ENCODE measurements at places on chromosomes 7 and 10.

DNA sequence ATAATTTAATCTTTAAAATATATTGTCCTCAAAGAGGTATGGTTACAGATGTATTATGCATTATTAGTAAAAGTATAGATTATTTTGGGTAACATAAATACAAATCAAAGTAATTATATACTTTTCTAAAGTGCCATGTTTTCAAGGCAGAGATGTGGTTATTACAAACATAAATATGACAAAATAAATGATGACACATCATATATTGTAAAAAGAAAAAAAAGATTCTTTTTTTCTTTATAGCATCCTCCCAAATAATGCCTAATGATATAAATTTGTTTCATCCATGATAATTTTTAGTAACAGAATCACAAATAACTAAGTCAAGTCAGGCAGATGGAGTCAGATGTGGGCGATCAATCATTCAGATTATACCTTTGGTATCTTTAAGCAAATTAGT, 29.3 kb downstream of the SEMA3C start:
- no peak for DNase-seq

DNA sequence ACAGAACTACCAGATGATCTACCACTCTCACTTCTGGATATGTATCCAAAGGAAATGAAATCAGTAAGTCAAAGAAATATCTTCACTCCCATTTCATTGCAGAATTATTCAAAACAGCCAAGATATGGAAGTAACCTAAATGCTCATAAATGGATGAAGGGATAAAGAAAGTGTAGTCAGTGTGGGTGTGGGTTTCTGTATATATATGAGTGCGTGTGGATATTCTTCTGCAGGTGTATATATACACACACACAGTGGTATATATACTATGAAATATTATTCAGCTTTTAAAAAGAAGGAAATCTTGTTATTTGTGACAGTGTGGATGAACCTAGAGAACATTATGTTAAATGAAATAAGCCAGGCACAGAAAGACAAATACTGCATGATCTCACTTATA, 48.7 kb downstream of the IMMP2L start:
- no peak for DNase-seq

- peak; percentile 9 for DNase-seq
Measured at GRCh38 chr10:7819121-7819460, 786 bp downstream of the TAF3 start.

DNA sequence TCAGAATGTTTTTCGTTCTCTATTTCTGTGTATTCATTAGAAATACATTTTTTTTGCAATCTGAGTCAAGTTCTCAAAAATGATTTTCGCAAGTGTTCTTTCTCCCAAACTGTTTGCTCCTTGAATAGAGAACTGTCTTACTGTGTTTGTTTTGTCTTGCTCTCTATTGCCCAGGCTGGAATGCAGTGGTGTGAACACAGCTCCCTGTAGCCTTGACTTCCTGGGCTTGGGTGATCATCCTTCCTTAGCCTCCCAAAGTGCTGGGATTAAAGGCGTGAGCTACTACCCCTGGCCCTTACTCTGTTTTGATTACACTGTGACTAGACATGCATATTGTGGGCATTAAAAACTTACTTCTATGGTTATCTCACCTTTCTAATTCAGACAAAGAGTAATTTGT, 56.7 kb downstream of the LUC7L2 start:
- no peak for DNase-seq

GRCh38 chr7:42144604-42145003, 92.4 kb downstream of the GLI3 start:
- DNase-seq, result no peak

GRCh38 chr10:20841419-20841818, 55.7 kb downstream of the NEBL start:
- DNase-seq, result no peak

- no peak for DNase-seq
Measured at GRCh38 chr10:96124230-96125141, 5.6 kb upstream of the ZNF518A start.

DNA sequence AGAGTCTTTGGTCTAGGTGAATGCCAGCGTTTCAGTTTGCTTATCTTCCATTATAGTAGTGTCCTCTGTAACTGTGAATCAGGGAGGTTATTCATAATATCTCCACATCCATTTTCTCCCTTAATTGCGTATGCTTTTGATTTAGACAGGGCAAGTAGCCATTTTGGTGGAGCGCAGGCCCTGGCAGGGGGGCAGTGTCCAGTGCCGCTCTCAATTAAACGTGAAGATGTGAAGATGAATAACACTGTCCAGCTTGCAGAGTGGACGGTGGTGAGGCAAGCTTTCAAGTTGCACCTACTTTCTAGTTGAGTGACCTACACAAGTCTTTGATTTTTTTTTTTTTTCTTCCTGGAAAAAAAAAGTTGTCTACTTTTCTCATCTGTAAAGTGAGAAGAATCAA, 4.5 kb downstream of the TSPAN14 start:
- DNase-seq, result no peak

DNA sequence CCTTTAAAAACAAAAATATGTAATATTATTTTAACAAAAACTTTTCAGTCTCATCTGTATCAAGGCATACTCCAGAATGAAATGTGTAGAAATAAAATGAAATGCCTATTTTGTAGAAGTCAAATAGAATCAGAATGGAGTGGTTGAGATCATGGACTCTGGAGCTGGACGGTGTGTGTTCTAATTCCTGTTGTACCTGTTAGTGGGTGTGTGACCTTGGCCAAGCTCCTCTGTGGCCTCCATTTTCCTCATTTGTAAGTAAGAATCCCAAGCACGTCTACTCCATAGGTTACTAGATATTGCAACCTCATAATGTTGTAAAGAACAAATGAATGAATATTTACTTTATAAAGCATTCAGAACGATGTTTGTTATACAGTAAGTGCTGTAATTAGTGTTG, 74.9 kb downstream of the HDAC9 start:
- DNase-seq, result no peak

GRCh38 chr7:94250124-94250523, 144.6 kb upstream of the COL1A2 start:
- DNase-seq, result no peak

GRCh38 chr7:2405601-2406345, 2.4 kb downstream of the CHST12 start:
- peak; percentile 83 for DNase-seq

DNA sequence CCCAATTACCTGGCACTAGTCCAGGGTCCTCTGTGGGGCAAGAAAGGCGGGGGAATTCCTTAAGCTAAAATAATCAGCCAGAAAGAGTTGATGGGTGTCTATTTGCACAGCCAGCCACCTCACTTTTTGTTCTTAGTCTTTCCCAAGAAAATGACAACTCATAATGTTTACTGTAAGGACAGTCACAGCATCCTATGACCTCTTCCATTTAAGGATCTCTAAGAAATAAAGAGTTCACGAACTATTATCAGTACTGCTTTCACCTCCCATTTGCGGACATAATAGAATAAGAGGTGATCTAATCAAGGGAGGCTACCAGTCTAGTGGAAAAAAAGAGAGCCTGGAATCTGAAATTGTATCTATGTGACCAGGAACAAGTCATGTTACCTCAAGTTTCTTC, 72.4 kb upstream of the LRRC17 start:
- DNase-seq, result no peak

DNA sequence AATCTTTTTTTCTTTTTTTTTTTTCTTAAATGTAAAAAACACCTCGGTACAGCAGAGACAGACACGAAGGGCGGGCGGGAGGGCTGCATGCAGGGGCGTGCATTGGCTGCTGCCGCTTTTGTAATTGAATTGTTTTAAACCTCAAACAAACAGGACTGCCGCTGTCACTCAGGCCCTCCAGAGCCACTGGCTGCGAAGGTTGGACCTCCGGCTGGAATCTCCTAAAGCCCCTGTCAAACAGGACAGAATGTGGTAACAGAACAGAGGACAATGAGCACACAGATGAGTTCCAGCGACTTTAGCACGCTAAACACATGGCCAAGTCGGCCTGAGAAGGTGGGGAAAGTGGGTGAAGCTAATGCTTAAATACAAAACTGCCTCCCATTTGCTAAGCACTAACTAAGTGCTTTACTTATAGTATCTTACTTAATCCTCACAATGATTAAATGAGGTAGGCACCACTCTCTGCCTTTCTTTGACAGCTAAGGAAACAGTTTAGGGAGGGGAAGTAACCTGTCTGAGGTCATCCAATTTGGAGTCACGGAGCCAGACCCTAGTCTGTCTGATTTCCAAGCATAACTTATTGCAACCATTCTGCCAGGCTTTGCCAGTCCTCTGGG, 3.0 kb upstream of the NDST2 start:
- no peak for DNase-seq

DNA sequence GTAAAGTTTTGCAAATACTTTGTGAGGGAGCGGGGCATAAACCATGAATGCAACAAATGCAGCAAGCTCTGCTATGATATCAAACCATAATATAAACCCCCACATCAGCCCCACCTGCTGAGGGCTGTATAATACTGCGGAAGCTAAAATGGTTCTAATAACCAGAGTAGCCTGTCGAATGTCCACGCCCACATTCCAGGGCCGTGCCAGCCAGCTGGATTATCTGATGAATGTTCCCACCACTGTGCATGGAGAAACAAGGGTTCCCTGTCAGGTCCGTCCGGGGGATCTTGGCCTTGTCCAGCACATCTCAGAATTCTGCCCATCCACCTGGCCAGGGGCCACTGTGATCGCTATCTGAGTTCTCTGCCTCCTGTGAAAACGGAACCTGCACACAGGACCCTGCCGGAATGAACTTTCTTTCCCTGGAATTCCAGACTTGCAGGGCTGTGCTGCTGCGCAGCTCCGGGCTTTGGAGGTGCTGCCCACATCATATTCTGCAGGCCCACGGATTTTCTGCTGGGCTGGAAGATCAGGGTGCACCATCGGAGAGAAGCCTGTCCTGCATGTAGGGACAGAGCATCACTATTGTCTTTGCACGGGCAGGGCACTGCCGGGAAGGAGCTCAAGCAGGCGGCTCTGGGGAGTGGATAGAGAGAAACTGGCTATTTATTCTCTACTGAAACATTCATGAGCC, 77.0 kb upstream of the GNA12 start:
- no peak for DNase-seq

DNA sequence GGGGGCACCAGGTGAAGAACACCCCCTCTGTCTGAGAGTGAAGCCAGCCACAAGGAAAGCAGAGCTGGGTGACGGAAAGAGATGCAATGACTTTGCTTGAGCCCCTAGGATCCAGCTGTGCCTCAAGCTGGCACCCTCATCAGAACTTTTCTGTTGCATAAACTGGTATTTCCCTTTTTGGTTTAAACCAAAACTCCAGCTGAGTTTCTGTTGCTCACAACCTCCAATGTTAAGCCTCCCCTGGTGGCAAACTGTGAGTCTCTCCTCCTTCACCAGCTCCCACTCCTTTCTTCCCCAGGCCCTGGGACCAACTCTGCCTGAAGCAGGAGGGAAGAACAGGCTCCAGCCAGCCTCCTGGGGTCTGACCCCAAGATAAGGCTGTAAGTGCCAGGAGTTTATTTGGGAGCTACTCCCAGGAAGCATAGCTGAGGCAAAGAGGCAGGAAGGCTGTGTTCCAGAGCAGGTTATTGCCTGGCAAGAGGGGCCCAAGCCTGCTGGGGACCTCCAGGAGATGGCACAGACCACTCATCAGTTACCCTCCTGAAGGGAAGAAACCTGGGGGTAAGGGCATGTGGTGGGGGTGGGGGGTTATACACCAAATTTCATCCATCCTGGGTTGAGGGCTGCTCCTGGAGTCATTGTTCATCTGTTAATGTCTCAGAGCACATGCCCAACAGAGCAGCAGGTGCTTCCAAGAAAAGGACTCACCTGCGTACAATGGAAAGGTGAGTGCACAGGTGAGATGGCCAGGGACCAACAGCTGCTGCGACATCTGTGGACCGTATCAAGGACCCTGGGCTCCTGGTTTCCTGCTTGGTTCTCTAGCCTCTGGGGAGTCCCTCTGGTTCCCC, 73.3 kb upstream of the NANOS1 start:
- DNase-seq, result no peak

DNA sequence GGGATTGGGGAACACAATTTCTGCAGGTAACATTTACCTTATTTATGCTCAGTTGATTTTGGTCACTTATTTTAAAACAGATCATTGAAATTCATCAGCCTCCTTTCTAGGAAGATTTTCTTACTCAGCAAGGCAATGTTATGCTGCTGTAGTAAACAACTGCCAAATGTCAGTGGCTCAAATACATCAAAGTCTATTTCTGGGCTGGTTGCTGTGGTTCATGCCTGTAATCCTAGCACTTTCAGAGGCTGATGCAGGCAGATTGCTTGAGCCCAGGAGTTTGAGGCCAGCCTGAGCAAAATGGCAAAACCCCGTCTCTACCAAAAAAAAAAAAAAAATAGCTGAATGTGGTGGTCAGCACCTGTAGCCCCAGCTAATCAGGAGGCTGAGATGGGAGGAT, 25.9 kb downstream of the HABP2 start:
- DNase-seq, result no peak

- no peak for DNase-seq
Measured at GRCh38 chr7:91379991-91380390, 115.8 kb downstream of the FZD1 start.

- no peak for DNase-seq
Measured at GRCh38 chr7:103636153-103636552, 190.1 kb upstream of the SLC26A5 start.

DNA sequence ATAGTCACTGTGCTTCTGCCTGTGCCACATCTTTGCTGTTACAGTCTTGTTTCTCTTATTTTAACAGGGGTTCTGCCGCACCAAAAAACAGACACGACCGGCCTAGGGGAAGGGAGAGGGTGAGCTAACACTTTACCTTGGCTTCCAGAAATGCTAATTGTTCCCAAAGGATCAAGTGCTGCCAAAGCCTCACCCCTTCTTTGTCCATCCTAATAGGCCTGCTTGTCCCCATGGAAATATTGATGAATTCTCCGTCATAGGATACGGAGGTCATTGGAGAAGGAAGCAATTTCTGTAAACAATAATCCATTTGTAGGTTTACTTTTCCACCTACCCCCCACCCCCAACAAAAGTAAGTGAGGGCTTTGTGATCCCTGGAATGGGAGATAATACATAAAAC, 567.3 kb downstream of the KCNMA1 start:
- no peak for DNase-seq

DNA sequence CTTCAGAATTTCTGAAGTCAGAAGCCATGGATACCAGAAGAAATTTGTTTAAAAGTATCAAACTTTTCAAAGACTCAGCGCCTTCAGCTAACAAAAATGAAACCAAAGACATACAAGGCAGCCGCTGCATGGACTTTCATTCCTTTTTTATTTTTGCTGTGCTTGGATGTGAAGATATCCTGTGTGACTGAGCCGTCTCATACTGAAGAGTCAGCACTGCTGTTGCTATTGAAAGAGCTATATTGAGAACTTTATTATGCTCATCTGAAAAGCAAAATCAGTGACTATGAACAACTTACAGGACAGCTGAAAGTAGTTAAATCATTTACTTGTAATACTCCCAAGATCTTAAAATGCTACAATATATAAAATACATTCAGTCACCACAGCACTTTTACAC, 809.2 kb downstream of the NXPH1 start:
- DNase-seq, result no peak

GRCh38 chr10:101287997-101288635, 58.9 kb upstream of the LBX1 start:
- no peak for DNase-seq

- DNase-seq, result no peak
Measured at GRCh38 chr7:17934612-17935240, 5.6 kb downstream of the SNX13 start.
